ENCODE measurements at places on chromosomes 5 and 9. TPM values are rescaled to one million over a fixed set of nuclear protein-coding genes. Genes with fewer than 3 reads are reported as not detected.

GRCh38 chr9:130302785-130303612, 37.4 kb downstream of the HMCN2 start:
- no peak for DNase-seq

DNA sequence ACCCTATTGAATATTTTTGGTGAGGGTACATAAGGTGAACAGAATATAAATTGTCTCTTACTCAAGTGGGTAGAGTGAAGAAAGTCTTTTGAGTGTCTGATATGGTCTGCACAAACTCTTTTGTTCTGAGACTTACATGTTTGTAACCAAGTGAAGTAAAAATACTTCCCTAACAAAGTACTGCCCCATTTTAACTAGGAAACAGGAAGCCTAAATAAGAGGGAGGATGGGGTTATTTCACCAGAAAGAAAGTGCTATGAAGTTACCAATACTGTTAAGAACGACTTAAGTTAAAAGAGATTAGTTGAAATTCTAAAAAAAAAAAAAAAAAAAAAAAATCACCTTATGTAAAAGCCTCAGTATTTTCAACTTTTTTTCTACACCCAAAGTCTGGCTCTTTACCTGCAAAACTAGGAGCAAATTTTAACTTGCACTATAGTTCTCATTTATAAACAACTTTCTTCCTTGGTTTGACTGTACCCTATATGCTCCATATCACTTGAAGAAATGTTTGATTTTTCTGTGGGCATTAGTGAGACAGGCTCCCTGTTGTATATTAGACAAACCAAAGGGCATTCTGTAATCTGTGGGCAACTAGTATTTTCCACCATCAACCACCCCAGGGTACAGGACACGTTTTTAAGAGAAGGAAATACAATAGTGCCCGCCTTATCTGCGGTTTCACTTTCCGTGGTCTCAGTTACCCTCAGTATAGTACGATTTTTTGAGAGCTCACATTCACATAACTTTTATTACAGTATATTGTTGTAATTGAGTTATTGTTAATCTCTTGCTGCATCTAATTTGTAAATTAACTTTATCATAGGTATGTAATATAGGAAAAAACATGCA, 127.7 kb downstream of the NR3C1 start:
- DNase-seq, result no peak

DNA sequence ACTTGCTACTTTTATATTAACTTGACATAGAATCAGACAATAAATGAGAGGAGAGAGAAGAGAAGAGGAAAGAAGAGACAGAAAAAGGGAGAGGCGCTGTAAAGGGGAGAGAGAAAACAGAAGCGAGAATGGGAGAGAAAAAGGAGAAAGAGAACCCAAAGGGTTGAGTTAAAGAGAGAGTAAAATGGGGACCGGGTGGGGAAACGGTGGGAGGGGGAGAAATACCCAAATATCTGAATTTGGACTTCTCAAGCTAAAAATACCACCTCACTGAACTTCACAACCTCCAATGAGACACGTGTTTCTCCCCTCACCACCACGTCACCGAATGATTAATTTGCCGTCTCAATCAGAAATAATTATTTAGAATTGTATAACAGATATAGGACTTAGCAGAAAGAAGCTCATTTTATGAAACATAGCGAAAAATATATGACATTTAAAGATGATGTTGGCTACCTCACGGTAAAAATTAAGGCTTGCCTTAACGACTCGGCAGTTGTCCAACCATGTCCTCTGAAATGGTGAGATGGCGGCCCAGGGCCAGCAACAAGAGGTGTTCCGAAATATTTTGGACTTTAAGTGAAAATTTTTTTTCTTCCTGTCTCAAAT, 204.1 kb downstream of the MEF2C start:
- no peak for DNase-seq

DNA sequence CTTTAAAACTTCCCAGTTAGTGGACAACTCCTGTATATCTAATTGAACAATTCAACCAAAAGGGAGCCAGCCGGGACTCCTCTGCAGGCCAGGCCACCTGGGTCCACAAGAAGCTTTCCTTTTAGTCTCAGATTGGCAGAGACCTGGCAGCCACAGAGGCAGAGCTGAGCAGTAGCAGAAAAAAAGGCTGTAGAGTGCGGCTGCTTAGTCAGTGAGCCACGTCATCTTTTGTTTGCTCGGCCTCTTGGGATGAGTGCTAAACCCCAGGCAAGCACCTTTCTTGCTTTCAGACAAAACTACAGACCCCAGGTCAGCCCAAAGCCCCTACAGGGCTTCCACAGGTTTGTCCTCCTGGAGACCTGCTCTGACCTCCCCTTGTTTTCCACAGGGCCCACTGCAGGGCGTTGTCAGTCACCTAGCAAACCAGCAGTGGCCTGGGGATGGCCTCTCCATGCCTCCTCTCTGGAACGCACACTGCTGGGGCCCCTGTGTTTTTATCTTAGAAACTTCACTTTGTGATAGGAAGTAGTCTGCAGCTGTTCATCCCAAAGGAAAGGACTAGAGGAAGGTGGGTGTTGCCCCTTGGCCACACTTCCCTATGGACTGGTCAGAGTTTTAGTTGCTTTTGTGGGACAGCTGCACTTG, 49.9 kb downstream of the SHB start:
- DNase-seq, result no peak

- DNase-seq, result no peak
Observed at GRCh38 chr5:61334868-61335615, 3.0 kb downstream of the ZSWIM6 start.

Gene ARID3C
- not detected for polyA plus RNA-seq

- DNase-seq, result no peak
Observed at GRCh38 chr9:6973089-6973488, 215.3 kb downstream of the KDM4C start.

GRCh38 chr9:109417054-109417453, 81.1 kb downstream of the PTPN3 start:
- DNase-seq, result no peak
